ENCODE measurements at places on chromosomes 7 and 10. TPM values are rescaled to one million over a fixed set of nuclear protein-coding genes. Genes with fewer than 3 reads are reported as not detected.

The IDI2 gene
- not detected for total RNA-seq

The EBLN1 gene
- total RNA-seq: not detected

The SSC4D gene
- total RNA-seq: 0.28 TPM

The WIPF3 gene
- total RNA-seq: under 0.01 TPM

The ZC3HAV1 gene
- 25.9 TPM for total RNA-seq

The ASB15 gene
- total RNA-seq: not detected
